ENCODE measurements at places on chromosomes 6 and 20.

GRCh38 chr6:109381061-109381746 is 1.1 kb downstream of the CD164 start:
- DNase-seq: no peak

- DNase-seq: no peak
These were observed 73.9 kb upstream of the BACH2 start for GRCh38 chr6:90370493-90370959.

- DNase-seq: no peak
These were observed 36.9 kb downstream of the CCN2 start for GRCh38 chr6:131914234-131914633.

DNA sequence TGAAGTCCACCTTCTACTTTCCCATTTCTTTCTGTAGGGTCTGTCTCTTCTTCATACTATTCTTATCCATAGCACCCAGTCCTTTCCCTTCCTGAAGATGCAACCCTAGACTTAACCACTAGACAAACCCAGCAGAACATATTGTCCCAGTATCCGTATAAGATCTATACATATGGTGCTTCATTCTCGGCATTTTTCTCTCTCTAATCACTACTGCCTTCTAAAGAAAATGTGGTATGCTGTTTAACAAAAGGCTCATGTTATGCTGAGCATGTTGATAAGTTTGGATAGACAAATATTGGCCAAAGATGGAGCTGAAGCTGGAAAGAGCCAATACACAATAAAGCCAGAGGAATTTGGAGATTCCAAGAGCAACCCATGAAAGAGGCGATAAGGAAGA is 212.6 kb downstream of the MAFB start:
- no peak for DNase-seq

DNA sequence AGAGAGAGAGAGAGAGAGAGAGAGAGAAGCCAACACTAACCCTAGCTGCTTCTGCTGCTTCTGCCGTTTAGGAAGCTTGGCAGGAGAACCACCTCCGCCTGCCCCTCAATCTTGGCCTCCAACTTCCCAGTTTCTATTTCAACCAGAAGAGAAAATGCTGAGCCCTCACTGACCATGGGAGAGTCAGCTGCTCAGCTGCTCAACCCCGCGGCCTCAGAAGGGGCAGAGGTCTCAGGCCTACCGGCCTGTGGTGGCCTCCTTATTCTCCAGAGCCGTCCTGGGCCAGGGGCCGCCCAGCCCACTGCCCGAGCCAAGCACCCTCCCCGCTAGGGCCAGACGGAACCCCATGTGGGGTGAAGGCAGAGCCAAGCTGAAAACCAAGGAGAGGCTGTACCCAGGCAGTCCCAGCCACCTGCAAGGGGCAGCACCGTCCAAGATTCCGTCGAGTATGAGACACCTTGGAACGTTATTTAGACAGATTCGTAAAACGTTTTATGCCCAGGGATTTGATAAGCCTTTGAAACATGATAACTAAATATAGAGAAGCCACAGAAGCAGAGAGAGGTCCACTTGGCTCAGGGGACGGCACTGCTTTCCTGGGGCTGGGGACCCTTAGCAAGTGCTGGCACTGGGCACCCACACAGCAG is 116.6 kb downstream of the DLL1 start:
- DNase-seq: no peak

- no peak for DNase-seq
These were observed 94.2 kb downstream of the RREB1 start for GRCh38 chr6:7201732-7202541.

- DNase-seq: peak; percentile 80
These were observed 75.2 kb upstream of the ADTRP start for GRCh38 chr6:11853678-11854407.

DNA sequence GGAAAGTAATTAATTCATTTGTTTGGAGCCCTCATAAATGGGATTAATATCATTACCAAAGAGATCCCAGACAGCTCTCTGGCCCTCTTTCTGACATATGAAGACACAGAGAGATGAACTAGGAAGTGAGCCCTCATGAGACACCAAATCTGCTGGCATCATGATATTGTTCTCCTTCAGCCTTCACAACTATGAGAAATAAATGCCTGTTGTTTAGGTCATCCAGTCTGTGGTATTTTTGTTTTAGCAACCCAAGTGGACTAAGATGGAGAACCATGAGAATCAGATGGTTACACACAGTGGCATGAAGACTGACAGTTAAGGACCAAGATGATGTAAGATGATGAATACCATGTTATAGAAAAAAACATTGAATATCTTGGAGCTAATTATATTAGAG is 16.9 kb upstream of the HBS1L start:
- DNase-seq: no peak
